Cardiac muscle cell (in vitro differentiated cells and primary cell): ENCODE measurements at places on chromosomes 3 and 15. TPM values are rescaled to one million over a fixed set of nuclear protein-coding genes. Genes with fewer than 3 reads are reported as not detected.

DNA sequence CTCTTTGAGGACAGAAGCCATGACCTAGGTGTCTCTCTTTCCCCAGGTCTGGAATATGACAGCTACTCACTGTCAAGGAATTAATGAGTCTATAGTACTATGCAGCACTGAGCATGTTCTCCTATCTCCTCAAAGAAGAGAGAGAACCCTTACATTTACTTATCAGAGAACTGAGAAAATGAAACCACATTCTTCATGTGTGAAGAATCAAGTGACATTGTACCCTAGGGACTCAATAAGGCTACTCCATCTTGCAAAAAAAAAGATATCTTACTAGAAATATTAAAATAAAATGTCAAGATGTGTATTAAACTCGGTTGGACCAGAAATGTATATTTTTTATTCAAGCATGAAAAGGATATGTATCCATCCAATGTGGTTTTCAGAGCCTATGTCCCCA lies 133.2 kb upstream of the COL8A1 start:
- DNase-seq = no peak

DNA sequence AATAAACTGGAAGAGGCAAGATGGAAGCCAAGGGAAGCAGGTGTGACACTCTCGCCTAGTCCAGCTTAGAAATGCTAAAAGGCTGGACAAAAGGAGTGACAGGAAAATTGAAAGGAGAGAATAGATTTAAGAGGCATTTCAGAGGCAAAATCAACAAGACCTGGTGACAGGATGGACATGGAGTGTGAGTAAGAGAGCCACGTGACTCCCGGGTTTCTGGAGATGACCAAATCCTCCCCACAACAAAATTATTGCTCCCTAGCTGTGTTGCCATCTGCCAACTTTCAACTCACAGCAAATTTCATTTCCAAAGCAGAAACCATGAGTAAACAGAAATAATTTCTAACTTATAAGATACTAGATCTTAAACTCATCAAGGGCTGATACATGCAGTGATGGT lies 52.6 kb downstream of the MTHFS start:
- DNase-seq = no peak

- DNase-seq = no peak
Measured at GRCh38 chr3:172568701-172569100, 45.5 kb upstream of the TNFSF10 start.

GRCh38 chr3:71061037-71061436 lies 522.5 kb downstream of the FOXP1 start:
- no peak for DNase-seq

GRCh38 chr3:25515171-25515570 lies 87.1 kb downstream of the RARB start:
- no peak for DNase-seq

GRCh38 chr3:140406655-140407054 lies 271.2 kb upstream of the TRIM42 start:
- DNase-seq = no peak

- DNase-seq = no peak
Measured at GRCh38 chr3:21169948-21170347, 581.1 kb downstream of the ZNF385D start.

DNA sequence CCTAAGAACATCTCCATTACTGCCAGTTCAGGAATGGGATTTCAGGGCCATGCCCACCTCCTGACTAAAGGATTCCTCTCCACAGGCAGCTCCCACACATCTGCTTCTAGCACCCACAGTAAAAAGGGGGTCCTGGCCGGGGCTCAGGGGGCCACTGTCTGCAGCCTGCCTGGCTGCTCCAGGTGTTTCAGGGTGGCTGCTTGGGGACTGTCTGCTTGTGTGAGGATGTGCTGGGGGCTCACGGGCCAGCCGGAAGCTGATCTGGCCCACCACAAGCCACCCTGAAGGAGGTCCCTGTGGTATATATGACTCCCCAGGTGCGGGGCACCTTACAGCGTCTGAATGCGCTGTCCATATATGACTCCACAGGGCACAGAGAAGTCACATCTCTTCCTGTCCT lies 135.4 kb downstream of the NSMCE3 start:
- DNase-seq = no peak

Gene SLC38A3
- polyA plus RNA-seq = 13.4 and 18.5 TPM in 2 replicates

Gene GOLGA8J
- 0.27 TPM in 1 of 2 replicates, not detected in the other for polyA plus RNA-seq

Gene GLCE
- polyA plus RNA-seq = 5.9 and 9.3 TPM in 2 replicates

Gene SIDT1
- 0.32 TPM in 1 of 2 replicates, not detected in the other for polyA plus RNA-seq

Gene SGO1
- 10.1 and 30.6 TPM in 2 replicates for polyA plus RNA-seq

Gene TMEM158
- 3.4 and 3.5 TPM in 2 replicates for polyA plus RNA-seq
